ENCODE measurements at places on chromosomes 1 and 21.

DNA sequence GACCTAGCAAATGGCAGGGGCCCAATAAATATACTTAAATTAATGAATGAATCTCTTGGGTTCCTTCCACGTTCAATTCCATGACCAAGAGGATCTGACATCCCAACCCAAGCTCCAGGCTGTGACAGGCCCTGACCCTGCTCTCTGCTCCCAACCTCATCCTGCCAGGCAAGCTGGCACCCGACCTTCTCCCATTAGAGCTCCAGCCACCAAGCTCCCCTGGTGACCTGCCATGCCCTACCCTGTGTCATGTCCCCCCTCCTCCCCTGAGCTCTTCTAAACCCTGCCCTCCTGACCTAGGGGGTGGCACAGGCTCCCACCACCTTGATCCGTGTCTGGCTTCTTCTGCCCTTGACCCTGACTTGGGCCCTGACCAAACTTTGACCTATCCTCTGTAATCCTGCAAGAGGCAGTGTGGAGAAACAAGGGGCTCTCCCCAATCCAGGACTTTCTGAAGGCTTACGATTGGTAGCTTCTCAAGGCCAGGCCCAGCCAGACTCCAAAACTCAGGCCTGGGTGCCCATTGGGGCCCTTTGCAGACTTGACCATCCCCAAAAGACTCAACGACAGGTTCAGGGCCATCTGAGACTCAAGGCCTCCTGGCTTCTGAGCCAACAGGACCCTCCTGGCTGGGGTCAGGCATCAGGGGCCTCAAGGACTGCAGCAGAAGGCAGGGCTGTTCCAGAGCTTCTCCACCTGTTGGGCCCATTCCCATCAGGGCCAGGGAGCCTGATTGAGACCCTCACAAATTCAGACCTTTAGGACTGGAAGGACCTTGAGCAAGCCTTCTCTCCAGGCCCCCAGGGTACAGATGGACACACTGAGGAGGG, 249.0 kb downstream of the PTPRU start:
- DNase-seq: no peak

DNA sequence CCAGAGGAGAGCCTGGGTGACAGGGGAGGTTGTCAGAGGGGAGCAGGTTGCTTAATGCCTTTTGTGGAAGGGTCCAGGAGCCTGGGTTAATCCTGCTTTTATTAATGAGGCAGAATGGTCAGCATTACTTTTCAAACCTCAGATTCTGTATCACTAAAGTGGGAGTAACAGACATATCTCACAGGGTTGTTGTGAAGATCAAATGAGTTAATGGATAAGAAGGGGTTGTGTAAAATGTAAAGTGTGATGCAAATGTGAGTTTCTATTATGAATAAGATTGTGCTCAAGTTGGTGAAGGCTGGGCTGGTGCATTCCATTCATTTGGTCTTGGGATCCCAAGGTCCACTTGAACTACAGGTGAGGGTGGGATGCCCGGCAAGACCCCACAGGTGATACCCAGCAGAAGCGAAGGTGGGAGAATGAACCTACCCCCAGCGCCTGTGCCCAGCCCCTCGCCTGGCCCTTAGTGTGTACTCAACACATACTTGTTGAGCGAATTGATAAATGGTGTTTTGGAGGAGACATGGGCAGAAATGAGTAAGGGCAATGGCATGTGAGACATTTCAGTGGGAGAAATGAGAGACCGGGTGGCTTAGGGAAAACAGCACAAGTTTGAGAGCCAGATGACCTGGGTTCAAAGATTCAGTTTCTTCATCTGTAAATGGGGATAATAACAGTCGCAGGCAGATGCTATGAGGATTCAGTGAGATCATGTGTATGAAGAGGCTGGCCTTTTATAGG, 6.2 kb downstream of the SLC26A9 start:
- no peak for DNase-seq

DNA sequence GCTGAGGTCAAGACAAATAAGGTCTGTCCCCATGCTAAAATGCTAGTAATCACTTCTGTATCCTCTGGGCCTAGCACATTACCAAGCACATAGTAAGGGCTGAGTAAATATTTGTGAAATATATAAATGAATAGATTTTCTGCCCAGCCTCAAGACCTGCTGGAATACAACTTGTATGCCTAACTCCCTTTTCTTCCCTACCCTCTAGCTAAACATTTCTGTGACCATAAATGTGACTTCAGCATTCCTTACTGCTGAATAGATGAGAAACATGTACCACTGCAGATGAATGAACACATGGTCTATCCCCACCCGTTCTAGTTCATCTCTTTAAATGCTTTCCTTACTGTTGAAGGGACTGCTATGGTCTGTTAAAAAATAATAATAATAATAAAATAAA, 209.0 kb upstream of the HOOK1 start:
- DNase-seq: peak; percentile 54

DNA sequence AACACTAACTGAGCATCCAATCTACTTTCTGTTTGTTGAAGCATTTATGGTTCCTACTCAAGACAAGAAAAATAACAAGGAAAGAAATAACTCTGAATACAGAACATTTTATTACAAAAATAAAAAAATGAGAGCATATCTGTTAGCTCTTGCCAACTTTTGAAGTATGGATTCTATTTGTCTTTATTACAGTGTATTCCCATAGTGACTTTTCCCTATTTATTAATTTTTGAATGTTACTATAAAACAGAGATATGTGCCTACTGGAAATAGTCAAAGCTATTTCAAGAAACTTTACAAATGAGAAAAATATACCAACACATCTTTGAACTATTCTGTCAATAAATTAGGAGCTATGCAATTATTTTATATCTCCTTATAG, 153.0 kb downstream of the HLX start:
- no peak for DNase-seq

DNA sequence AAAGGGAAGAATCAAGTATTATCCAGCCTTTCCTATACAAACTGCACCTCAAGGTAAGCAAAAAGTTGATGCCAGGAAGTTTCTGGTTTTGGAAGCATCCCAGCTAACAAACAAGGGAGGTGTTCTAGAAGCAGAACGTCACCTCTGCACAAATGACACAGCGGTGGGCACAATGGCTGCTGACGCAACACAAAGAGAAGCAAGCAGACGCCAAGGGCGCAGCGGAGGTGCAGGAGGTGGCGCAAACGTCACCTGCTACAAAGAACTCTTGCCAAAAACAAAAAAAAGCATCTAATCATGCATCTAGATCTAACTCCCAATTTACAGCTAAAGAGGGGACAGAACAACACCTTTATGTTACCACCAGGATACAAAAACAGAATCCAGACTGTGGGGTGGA, 88.5 kb downstream of the NPHP4 start:
- no peak for DNase-seq

GRCh38 chr1:16172964-16173446, 17.1 kb upstream of the EPHA2 start:
- DNase-seq: no peak

GRCh38 chr1:154445040-154445472, 39.9 kb downstream of the IL6R start:
- DNase-seq: no peak

DNA sequence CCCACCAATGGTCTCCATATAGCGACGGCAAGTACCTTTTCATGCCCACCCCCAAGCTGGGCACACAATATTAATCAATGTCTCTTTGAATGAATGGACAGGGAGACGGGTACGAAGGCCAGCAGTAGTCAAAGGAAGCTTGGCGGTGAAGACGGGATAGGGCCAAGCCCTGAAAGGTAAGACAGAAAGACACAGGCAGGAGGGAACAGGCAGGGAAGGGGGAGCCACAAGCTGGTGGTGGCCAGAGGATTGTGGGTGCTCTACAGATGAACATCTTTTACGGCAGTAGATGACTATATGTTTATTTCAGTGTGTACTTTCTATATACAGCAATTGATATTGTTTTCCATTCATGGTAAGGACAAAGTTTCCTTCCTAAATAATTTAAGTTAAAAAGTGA, 16.3 kb downstream of the CAPZB start:
- DNase-seq: no peak

DNA sequence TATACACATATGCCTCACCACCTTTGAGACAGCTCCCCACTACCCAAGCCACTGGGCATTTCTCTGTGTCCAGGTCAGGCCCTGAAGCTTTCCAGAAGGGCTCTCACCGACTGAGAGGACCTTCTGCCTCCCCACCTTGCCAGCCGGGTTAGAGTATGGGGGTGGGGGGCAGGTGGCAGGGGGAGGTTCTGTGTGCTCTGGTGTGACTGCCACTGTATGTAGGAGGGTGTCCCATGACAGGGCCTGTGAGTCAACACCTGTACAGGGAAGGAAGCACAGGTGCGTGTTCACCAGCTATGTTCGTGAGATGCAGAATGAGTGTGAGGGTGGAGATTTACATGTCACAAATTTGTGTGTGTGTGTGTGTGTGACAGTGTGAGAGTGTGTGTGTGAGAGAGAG, 7.0 kb downstream of the AHDC1 start:
- DNase-seq: no peak

GRCh38 chr1:243254233-243254926, 701 bp downstream of the CEP170 start:
- peak; percentile 57 for DNase-seq

DNA sequence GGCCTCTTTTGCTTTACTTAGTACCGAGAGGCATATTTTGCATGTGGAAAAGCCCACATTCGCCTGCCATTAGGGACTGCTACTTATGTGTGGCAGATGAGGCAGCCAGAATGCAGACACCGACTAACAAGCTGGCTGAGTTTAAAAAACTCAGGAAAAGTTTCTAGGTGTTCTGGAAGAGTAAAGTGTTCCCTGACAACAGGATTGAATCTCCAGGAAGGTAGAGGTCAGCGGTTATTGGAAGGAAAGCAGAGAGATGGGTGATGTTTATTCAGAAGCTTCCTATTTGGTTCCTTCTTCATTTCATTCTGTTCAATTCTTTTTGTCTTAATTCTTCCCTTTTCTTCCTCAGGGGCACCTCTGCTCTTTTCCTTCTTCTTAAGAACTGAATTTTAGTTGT, 206.9 kb upstream of the SNX7 start:
- no peak for DNase-seq

- no peak for DNase-seq
Observed at GRCh38 chr1:202268817-202269216, 72.9 kb downstream of the UBE2T start.

DNA sequence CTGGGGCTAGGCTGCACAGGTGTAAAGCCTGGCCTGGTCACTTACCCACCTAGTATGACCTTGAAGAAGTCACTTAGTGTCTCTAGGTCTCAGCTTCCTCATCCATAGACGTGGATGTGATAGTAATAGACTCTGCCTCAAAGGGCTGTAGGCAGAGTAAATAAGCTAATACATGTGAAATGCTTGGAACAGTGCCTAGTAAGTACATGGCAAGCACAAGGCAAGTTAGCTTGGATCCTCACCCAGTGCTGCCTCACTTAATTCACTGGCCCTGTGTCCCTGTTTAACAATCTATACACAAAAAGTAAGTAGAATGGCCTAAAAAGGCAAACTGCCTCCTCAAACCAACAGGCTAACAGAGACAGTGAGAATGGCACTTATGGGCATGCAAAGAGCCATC, 167.8 kb downstream of the PIGK start:
- DNase-seq: no peak

DNA sequence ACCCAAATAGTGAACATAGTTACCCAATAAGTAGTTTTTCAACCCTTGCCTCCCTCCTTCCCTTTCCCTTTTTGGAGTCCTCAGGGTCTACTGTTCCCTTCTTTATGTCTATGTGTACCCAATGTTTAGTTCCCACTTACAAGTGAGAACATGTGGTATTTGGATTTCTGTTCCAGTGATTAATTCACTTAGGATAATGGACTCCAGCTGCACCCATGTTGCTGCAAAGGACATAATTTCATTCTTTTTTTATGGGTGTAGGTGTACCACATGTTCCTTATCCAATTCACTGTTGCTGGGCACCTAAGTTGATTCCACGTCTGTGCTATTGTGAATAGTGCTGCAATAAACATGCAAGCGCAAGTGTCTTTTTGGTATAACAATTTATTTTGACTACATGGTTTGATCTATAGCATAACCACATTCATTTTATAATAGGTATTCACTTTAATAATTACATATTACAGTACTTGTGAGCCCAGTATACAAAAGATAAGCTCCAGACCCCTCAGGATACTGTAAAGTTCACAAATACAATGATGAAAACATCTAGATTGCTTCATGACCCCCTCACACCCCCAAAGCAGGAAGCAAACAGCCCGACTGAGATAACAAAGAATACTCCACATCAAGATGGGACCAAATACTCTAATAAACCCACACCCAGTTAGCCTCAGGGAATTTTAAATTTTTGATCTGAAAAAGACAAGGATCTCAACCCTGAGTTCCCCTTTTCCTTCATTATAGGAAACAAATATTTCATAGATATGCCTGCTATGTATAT, 45.3 kb downstream of the PUM1 start:
- no peak for DNase-seq

DNA sequence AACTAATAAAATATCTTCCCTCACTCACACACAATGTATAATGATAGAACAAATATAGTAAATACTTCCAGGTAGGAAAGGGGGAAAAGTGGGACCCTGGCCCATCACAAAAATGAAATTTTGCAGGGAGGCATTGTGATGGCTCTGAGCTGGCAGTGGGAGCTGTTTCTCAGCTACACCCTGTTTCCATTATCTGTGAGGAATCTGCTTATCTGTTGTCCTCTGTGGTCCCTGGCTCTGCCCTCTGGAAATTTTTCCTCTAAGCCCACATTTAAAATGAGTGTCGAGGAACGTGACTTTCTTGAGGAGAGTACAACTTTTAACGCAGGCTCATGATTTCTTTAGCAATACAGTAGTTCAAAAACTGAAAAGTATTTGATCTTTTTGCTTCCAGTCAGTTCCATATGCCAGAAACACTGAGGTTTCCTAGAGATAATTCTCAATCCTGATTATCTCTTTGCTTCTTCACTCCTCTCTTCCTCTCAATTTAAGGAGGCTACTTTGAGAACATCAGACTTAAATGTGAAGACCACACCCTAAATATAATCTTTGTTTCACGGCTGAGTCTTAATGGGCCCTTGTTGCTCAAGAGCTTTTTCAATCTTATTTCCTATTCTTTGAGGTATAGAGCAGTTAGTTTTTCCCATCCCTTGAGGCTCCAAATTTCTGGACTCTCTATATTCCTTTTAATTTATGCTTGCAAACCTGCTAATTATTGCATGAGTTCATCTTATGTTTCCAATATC, 5.0 kb upstream of the EEIG2 start:
- DNase-seq: no peak

- peak; percentile 38 for DNase-seq
Observed at GRCh38 chr1:15246960-15247614, at the start of gene FHAD1. FHAD1 (plus strand) TSS chr1:15247223; CDS start chr1:15251785, 4,562 bp downstream.

GRCh38 chr1:63074321-63074720, 248.0 kb upstream of the FOXD3 start:
- no peak for DNase-seq

All from foreskin melanocyte (primary cell).